ENCODE measurements at places on chromosomes 16 and 17.

- peak; percentile 41 for DNase-seq
Observed at GRCh38 chr17:48011405-48012150, 26.0 kb downstream of the COPZ2 start.

GRCh38 chr17:74654742-74655141 lies 31.2 kb upstream of the CD300E start:
- DNase-seq, result no peak

GRCh38 chr16:79808731-79809130 lies 208.2 kb upstream of the MAF start:
- no peak for DNase-seq

- DNase-seq, result no peak
Observed at GRCh38 chr17:49545007-49545660, 30.5 kb upstream of the NXPH3 start.

DNA sequence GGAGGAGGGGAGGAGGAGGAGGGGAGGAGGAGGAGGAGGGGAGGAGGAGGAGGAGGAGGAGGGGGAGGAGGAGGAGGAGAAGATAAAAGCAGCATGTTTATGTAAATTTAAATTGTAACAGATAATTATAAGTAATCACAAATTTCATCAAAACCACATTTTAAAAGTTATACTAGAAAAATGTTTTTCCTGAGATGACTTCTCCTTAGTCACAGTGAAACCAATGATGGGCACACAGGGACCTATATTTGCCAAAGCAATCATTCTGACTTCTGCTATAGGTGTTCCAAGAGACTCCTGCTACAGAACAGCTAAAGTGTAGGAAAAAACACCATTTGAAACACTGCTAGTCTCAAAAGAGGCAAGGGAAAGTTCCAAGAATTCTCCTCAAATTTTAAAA lies 66.4 kb downstream of the CEP95 start:
- no peak for DNase-seq

DNA sequence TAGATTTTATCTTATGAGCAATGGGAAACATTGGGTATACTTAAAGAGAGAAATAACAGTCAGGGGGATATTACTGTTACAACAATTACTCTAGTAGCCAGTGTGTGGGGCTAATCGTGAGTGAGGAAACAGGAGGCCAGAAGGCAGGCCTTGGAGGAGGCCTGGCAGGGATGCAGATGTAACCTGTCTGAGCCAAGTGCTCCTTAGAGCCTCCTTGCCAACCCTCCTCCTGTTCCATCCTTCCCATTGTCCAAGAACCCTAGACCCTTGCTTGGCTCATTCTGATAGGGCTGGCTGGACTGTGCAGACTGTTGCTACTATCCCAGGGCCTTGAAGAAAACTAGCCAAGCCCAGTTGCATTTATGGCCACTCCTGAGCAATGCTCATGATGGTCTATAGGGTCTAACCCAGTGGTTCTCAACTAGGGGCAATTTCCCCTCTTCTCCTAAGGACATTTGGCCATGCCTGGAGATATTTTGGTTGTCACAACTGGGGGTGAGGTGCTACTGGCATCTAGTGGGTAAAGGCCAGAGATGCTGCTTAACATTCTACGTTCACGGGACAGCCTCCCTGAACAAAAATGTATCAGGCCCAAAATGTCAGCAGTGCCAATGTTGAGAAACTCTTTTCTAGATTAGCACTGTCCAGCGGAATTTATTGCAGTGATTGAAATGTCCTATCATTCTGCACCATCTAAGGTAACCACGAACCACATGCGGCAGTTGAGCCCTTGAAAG lies 24.4 kb upstream of the WSCD1 start:
- no peak for DNase-seq

DNA sequence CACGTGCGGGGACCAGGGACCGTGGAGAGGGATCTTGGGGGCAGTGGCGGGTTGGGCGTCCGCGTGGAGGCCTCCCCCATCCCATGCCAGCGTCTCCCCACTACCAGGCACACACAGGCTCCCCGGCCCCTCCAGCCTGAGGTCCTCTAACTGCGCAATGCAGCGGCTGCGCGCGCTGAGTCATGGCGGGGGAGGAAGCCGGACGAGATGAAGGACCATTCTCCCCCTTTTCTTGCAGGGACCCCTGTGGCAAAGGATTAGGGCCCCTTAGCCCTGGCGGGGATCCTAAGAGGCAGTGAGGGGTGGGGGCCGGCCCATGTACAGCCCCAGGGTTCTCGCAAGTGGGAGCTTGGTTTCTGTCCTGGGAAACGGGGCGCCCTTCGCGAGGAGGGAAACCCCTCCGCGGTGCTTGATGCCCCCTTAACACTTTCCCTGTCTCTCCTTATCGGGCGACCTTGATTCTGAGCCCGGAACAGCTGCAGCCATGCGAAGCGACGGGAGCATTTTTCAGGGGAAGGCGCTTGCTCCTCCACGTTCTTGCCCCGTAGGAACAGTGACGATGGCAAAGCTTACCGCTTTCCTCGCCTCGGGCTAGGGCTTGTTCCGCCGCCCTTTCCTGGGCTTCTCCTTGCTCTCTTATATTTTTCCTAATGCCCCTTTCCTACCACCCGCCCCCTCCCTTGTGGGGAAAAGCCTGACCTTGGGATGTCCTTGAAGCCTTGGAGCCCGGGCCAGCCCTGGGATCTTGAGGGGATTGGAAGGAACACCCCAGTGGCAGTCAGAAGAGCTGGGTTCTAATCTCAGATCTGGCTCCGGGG lies 592 bp downstream of the ALDOA start:
- peak; percentile 66 for DNase-seq

DNA sequence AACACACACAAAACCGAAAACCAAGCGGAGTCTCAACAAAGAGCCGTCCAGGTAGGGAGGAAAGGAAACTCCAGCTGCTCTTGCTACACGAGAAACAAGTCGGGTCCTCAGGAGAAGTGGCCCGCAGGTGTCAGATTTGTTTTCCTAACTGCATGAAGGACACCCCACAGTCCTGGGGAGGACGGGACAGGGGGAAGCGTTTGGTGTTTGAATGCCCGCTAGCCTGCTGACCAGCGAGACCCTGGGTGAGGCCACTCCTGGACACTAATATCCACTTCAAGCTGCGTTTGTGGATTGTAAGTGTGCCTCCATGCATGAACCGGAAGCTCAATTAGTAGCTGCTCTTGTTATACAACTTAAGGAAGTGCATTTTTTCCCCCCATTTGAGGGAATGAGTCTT lies 299.5 kb downstream of the MAF start:
- DNase-seq, result no peak

All from epithelial cell of esophagus (primary cell).